ENCODE measurements at places on chromosomes 6 and 20.

DNA sequence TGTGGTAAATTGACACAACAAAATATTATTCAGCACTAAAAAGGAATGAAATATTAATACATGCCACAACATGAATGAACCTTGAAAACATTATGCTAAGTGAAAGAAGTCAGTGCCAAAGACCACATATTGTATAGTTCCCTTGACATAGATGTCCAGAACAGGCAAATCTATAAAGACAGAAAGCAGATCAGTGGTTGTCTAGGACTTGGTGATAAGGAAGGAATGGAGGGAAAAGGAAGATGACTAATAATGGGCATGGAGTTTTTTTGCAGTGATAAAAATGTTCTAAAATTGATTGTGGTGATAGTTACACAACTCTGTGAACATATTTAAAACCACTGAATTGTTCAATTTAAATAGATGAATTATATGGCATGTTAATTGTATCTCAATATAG is 32.5 kb downstream of the TBX18 start:
- no peak for DNase-seq

DNA sequence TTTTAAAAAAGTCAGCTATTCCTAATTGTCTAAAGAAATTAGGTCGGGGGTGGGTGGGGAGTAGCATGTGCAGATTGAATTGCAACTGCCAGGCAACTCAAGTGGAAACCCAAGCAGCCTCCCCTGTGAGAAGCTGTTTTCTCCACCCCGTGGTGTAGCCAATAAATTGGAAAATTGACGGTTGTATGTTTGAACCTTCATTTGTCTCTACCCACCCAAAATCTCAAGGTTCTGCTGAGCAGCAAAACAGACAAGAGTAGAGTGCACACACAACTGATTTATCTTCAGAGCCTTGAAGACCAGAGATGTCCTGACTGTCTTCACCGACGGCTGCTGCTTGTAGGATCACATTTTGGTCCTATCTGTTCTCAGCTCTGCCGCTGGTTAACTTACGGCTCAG is 88.5 kb downstream of the DTD1 start:
- no peak for DNase-seq

DNA sequence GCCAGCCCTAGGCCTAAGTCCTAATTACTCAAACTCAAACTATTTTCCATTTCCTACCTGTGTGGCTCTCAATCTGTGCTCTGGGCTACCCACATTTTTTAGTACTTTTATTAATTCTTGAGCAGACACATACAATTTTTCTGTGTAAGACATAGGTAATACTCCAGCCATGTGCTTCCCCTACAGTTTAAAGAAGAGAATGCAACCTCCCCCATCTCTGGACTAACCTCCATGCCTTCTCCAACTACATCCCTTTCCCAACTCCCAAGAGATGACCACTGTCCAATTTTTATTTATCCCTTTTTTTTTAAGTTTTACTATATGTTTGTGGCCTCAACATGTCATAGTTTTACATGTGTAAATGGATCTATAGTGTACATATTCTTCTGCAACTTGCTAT is 5.8 kb downstream of the HMGN4 start:
- DNase-seq = no peak

- DNase-seq = no peak
Measured at GRCh38 chr6:10641528-10641927, 52.9 kb downstream of the C6orf52 start.

DNA sequence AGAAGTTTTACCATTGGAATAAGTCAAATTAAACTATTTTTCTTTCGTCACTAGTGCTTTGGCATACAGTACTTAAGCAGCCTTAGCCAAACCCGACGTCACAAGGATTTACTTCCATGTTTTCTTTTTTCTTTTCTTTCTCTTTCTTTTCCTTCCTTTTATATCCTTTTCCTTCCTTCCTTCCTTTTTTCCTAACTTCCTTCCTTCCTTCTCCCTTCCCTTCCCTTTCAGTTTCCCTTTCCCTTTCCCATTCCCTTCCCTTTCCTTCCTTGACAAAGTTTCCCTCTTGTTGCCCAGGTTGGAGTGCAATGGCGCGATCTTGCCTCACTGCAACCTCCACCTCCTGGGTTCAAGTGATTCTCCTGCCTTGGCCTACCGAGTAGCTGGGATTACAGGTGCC is 9.9 kb downstream of the ULBP3 start:
- DNase-seq = no peak

DNA sequence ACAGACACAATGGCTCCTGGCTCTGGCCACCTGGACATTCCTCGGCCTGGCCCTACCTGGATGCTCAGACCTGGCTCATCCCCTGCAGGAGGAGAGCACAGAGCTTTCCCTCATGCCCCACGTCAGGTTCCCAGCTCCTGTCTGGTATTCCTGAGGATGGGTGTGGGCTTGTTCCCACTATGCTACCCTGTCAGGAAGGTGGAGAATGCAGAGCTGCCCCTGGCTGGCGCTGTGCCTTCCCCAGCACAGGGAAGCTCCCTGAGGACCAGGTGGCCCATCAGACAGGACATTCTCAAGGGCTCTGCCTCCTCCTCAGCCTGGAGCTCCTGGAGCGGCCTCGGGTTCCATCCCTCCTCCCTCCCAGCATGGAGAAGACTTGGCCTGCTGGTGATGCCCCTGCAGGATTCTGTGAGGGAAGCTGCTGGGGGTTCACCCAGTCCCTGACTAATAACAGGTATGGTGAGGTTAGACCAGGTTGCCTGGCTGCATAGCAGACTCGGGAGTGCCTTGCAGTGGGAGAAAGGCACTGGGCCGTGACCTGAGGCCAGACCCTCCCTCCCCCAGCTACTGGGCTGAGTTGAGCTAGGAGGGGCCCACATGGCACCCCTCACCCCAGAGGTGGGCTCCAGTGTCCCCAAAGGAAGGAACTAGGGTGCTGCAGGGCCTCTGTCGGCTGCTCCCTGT is 156.0 kb upstream of the MLN start:
- no peak for DNase-seq

DNA sequence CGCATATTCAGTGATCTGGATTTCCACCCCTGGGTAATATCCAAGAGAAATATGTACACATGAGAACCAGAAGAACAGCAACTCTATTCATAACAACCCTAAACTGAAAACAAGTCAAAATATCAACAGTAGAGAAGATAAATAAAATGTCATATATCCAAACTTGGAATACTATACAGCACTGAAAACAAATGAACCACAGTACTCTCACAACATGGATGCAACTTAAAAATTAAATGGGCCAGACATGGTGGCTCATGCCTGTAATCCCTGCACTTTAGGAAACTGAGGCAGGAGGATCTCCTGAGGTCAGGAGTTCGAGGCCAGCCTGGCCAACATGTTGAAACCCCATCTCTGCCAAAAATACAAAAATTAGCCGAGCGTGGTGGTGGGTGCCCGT is 16.5 kb upstream of the ATXN1 start:
- no peak for DNase-seq

DNA sequence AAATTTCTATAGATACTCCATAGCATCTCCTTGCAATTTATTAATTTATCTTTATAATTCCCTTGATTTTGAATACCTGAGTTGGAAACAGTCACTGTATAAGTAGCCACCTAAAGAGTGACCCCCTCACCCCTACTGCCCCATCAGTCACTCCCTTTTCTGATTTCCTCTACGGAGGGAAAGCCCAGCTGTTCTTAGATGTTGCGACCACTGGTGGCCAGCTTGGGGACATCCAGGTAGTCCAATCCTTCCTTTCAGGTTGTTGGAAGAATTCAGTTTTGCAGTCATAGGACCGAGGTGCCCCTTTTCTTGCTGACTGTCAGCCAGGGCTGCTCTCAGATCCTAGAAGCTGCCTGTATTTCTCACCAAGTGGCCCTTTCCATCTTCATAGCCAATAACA is 87.8 kb downstream of the BMP6 start:
- no peak for DNase-seq

DNA sequence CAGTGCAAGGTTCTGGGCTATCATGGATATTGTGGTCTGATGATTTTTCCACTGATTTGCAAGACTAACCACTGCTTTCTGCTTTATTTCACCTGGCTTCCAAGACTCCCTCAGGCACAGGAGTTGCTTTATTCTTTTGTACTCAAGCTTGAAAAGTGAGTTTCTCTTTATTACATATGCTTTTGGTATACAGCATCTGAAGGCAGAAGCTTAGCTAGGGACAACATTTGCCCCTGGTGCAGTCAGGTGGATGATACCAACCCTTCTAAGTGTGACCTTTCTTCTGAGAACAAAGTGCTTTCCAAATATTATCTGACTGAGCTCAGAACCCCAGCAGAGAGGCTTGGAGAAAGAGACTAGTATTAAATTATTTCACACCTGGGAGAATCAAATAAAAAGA is 94.0 kb upstream of the PHACTR1 start:
- no peak for DNase-seq

Data from fibroblast of skin of left biceps (primary cell).